ENCODE measurements at places on chromosomes 16 and 17. TPM values are rescaled to one million over a fixed set of nuclear protein-coding genes. Genes with fewer than 3 reads are reported as not detected.

The HELZ gene
- 60.6 TPM for total RNA-seq

The PLEKHH3 gene
- 2.5 TPM for total RNA-seq

The CIAO2B gene
- total RNA-seq = 148 TPM

The NLRC3 gene
- total RNA-seq = not detected

The OMG gene
- total RNA-seq = not detected

The SCGB1C2 gene
- total RNA-seq = not detected

The WNK4 gene
- total RNA-seq = 1.3 TPM

The GPR179 gene
- not detected for total RNA-seq

The SP6 gene
- under 0.01 TPM for total RNA-seq

The CRHR1 gene
- not detected for total RNA-seq

The SLC47A1 gene
- not detected for total RNA-seq

The ZG16 gene
- not detected for total RNA-seq

All from IMR-90 (cell line).